Glomerular endothelial cell (primary cell): ENCODE measurements at places on chromosomes 6 and 20.
A peak's percentile ranks its signal among the peaks of the same experiment; 100 is the strongest.

DNA sequence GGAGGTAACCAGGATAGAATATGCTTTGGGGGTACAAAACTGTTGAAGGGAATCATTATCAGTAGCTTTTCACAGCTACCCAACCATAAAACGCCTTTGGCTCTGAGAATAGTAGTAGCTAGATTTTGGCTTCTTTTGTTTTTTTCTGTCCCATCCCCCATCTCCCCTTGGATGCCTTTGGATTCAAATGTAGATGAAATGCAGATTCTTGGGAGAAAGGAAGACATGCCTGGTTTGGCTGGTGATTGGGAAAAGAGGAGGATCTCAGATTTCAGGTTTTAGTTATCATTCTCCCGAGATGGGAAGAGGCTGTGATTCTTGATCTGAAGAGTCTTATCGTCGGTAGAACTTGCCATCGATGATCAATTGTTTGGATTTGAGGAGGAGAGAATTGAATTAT, 3.5 kb upstream of the CDYL start:
- no peak for DNase-seq

DNA sequence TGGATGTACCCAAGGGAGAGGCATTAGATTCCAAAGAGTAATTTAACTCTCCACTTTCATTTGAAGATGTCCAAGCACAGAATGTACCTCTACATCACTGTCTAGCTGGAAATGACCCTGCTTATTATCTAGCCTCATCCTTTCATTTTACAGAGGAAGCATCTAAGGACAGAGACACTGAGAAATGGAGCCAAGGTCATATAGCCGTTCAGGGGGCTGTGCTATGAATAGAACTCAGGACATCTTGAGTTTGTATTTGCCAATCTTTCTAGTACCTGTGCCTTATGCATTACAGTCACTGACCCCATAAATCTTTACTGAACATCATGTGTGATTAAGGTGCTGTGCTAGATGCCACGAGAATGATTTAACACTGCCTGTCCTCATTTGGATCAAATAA, 138.2 kb upstream of the SPTLC3 start:
- no peak for DNase-seq

DNA sequence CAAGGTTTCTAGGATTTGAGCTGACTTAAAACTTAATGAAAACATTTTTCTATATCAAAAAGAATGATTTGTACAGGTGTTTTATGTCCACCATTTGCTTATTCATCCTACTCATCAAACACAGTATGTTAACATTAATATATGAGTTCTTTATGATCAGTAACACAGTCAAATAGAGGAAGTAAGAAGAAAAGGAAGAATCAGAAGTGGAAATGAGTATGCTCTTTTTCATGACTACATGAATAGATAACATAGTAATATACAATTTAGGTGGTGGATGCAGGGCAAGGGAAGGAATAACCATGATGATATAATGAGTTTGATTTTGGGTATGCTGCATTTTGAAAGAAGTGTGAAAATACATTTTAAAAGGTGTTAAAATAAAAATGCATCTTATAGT, 16.5 kb downstream of the KPNA5 start:
- no peak for DNase-seq

DNA sequence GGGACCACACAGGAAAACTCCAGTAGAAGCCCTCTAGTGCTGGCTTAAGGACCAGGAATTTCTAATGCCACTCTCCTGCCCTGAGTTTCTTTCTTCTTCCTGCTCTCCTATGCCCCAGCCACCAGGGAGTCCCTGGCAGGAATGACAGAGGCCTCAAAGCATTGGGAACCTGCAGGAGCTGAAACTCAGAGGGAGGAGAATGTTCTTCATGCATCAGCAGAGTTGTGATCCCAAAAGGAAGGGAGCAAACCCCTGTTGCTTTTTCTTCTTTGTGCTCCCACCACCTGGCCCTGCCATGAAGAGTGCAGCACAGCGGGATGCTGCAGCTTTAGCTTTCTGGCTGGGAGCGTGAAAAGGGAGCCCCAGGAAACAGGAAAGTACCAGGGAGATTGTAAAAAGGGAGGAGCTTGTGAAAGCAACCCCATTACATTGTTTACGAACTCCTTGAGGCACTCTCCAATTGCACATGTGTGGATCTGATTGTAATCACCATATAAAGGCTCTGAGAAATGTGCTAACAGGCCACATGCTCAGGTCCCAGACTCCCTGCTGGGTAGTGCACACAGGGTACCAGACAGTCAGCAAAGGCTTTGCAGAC, 34.7 kb upstream of the FKBP1A start:
- DNase-seq = no peak

- no peak for DNase-seq
Observed at GRCh38 chr6:164838068-164838615, 471.3 kb downstream of the C6orf118 start.

DNA sequence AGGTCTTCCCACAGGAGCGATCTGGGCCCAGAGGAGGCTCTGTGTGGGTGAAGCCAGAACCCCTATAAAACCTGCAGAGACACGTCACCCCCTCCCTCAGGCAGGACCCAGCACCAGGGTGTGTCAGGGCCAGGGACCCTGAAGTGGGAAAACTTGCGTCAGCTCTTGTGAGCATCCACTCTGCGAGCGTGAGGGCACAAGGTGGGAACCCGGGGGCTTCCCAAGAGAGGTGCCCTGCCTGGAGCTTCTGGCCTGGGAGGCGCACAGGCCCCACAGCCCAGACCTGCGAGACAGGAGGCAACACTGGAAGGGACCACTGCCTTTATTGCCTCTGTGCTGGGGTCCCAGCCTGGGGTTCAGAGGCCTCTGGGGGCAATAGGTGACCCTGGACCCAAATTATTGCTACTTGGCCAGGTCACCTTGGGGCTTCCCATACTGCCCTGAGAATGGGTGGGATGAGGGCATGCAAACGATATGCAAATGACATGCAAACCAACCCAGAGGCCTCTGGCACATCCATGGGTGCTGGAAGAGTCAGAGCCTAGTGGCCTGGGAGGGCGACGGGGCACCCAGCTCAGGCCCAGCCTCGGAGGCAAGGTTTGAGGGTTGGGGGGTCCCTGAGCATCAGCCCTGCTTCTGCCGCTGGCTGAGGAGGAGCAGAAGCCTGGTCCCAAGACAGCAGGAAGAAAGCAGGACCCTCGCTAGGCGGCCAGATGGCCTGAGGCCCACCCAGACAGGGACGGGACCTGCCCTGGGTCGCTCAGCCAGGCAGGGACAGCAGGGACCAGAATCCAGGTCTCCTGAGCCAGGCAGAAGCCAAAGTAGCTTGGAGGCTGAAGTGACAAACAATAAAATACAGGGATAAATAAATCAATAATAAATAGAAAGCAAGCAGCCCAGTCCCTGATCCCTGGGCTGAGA, 5.1 kb upstream of the C20orf144 start:
- no peak for DNase-seq

GRCh38 chr6:38937839-38938613, 110.6 kb upstream of the GLP1R start:
- no peak for DNase-seq

- DNase-seq = no peak
Observed at GRCh38 chr6:26627843-26628242, 31.1 kb downstream of the ABT1 start.

DNA sequence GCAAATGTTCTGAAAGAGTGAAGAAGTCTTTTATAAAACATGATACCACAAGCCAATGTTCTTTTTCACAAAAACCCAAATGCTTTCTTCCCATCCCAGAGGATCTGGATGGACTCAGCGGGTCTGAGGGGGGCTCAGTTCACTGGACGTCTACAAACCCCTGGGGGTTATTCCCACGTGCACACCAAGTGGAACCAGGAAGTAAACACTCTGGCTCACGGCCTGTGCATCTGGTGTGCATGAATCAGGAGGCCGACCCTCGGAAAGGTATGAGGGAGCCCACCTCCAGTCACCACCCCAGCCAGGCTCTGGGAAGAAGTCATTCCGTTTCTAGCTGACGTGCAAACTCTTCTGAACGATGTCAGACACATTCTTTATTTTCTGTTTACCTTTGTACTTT, 252.2 kb downstream of the DLL1 start:
- DNase-seq = no peak

GRCh38 chr6:27139756-27140579, 107.5 kb upstream of the PRSS16 start:
- no peak for DNase-seq

DNA sequence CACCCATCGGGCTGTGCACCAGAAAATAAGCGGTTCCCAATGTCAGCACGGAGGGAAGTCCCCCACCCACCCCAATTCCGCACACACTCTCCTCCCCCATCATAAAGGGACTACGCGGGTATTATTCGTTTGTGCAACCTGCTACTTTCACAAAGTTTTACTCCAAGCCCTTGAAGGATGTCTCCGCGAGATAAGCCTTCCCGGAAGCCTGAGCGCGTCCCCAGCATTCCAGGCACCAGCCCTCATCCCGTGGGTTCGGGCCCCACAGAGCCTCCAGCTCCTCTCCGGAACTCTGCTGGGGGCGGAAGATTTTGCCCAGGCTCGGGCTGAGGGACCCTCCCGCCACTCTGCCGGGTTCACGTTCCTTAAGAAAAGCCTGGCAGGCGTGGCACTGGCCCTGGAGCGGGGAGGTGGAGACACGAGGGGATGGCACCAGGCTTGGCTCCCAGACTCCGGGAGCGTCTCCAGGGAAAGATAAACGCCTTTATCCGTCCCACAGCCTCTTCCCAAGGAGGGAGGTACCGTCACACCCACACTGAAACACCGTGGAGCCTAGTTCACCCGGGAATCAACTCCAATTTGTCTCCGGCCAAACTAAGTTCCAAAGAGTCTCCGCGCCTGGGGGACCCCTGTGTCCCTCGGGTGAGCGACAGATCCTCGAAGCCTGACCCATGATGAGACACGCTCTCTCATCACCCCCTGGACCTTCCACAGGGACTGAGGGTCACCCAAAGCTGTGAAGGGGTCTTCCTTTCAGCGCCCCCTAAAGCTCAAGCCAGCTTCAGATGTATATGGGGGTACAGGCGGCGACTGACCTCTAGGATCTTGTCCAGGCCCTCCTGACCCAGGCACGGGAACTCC, 934 bp downstream of the KCNK5 start:
- DNase-seq = no peak

DNA sequence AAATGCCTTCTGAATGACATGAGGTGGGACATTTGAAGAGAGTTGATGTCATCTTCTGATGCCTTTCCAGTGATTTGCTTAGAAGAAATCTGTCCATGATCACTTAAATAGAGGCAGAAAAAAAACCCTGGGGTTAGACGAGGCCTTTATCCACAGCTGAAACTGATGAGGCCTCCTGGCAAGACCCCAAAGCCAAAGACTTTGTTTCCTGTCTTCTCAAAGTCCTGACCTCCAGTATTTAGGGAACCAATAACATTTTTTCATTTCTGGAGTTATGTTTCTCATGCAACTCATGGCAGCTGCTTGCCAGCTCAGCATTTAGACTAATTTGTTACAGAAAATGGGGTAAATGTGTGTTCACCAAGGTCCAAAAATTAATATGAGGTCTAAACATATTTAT, 248.0 kb upstream of the PRDM1 start:
- no peak for DNase-seq

GRCh38 chr20:62659488-62660239, 17.4 kb downstream of the SLCO4A1 start:
- DNase-seq = no peak

GRCh38 chr6:110400208-110400607, 15.2 kb downstream of the DDO start:
- DNase-seq = no peak

DNA sequence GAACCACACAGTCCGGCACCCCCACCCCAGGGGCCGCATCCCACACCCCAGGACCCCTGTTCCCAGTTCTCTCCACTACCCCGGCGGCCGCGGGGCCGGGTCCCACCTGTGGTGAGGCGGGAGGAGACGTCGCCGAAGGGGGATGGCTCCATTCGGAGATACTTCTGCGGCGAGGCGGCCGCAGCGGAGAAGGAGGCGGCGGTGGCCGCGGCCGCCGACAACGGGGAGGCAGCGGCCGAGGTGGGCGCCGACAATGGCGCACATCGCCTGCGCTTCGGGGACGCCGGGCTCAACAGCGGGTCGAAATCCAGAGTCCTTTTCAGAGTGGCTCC, 723 bp downstream of the AKIRIN2 start:
- DNase-seq = no peak

DNA sequence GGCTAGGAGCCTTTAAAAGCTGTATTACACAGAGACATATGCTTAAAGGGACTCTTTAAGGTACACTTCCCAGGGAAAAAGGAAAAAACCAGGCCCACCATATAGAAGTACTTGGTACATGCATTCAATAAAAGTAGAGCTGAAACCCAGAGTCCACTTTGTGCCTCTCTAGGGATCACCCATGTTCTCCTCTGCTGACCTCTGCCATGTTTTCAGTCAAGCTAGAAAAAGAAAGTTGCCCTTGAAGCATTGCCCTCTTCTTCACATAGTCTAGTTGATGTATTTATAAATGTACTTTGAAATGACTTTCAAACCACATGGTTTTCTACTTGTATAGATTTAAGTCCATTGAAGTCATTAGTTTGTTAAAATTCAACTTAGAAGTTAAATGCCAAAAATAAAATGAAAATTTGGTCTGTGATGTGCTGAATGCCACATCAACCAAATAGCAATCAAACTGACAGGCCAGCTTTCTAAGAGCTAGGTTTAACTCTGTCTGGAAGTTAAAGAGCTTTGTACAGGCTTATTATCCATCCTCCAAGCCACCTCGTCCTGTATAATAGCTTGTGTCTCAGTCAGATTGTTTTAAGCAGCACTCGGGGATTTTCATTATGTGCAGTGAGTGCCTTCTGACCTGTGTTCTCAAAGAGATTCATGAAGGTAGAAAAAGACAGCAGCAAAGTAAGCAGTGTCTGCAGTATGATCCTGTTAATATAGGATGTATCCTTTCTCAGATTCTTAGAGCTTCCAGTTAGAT, 238.6 kb upstream of the PLN start:
- DNase-seq = no peak

- DNase-seq = no peak
Observed at GRCh38 chr20:17762873-17763557, 63.2 kb downstream of the BANF2 start.

DNA sequence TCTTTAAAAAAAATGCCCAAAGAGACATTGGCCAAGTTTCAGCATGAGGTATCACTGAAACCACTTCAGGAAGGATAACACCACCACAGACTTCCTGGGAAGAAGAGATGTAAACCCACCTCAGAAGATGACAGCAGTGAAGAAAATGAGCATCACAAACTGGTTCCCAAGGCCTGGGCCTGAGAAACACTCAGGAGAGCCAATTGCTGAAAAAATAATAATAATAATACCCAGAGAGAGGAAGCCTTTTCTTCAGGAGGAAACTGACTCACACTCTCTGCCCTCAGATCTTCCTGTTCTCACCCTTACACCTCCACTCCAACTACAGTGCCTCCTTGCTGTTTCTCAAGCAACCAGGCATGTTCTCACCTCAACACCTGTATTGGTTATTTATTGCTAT, 68.1 kb upstream of the MAFB start:
- no peak for DNase-seq

GRCh38 chr6:75349262-75349984, 64.8 kb upstream of the TMEM30A start:
- no peak for DNase-seq

GRCh38 chr6:24855395-24856245, 56.9 kb upstream of the ARMH2 start:
- DNase-seq = peak; percentile 34

GRCh38 chr20:49603209-49603627, 35.3 kb upstream of the PTGIS start:
- DNase-seq = no peak
